NCI-H1105 treated with DMSO at 0.1 percent for 48 hours (cell line): ENCODE measurements at places on chromosomes 11 and 22.

- DNase-seq, result no peak
Measured at GRCh38 chr22:49845666-49846459, 7.8 kb upstream of the ZBED4 start.

GRCh38 chr11:64291752-64292459 is 804 bp downstream of the KCNK4 start:
- DNase-seq, result no peak

DNA sequence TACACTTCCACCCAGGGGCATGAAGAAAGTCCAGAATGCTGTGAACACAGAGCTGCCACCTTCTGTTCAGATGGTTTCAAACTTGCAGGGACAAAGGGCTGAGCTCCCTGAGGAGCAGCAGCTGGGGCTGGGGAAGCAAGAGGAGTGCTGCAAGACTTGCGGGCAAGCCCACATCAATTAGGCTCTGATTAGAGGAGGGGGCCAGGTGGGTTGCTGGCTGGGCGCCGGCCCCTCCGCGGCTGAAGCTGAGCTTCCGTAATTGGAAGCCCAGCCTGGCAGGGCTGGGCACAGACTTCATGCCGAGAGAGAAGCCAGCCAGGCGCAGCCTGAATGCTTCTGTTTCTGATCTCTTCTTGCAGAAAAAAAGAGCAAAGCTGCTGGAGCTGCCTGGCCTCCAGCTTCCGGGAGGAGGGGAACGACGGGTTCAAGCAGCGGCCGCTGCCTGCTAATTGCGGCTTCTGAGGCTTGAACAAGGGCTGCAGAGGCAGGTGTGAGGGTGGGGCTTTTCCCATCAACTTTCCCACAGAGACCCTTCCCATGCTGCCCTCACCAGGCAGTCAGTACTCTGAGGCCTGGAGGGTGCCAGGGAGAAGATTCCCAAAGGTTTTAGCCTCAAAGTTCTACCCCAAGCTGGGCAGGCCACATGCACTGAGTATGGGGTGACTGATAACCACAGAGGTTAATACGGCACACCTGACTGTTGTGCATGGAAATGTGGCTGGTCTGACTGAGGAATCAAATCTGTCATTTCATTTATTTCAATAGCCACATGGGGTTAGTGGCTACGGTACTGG is 91.1 kb upstream of the LMO1 start:
- DNase-seq, result peak; percentile 94

DNA sequence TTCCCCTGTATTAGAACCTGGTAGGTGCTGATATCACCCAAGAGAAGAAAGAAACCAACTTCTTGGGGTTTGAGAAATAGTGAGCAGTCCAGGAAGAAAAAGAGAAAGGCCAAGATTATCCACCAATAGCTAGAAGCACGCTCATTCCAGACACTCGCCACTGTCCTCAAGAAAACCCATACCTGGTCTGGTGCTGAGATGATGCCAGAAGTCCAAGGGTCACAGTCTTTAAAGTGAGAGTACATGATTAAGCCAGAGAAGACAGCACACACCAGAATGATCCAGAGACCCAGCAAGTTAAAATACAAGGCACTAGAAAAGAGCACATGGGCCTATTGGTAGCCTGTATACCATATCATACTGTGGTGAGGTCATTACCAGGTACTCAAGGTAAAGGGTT is 23.6 kb downstream of the SLC5A12 start:
- no peak for DNase-seq

- DNase-seq, result no peak
Measured at GRCh38 chr11:64572143-64572542, 18.9 kb upstream of the SLC22A12 start.

DNA sequence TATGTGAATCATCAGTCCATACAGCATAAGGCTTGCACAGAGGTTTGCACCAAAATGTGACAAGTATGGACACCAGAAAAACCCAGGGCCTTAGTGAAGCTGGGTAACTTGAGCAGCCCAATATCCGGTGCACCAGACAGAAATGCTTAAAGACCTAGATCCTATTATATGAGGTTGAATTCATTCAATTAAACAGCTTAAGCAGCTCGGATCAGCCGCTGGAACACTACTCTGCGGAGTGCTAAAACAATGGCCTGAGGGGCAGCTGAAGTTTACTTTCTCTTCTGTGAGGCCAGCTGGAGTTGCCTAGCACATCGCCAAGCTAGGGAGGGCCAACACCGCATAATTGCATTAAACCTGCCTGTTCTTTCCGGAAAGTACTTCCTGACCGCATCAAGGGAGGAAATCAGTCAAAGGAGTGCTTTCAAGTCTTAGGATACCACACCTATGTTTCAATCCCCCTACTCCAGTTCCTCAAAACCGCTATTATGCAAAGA is 17.0 kb upstream of the FAM181B start:
- no peak for DNase-seq

DNA sequence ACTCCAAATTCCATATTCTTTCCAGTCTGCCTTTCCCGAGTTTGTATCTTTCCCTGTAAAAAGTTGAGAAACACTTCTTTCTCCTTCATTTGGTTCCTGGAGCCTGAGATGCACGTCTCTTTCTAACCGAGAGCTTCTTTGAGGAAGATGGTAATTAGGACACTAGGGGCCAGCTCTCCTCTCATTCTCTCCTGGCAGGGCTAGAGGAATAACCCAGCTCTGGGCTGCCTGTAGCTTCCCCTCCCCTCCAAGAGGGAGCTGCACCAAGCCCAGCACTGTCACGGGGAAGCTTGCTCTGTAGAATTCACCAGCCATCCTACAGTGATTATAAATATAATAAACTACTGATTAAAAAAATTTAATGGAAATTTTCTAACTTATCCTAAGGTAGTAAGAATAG is 26.9 kb downstream of the UBASH3B start:
- DNase-seq, result no peak

DNA sequence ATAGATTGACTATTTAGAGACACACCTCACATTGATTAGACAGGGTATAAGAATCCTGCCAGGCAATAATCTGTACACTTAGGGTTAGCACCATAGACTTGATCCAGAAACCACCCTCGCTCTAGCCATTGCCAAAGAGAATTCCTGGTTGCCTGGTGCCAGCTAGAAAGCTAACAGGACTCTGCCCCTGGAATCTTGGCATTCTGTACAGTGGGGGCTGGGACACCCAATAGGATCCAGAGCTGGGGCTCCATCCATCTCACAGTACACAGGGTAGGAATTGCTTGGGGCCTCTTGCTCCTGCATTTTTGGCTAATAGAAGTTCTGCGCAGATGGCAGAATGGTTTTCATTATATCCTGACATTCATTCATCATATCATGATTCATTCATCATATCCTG is 3.0 kb upstream of the APLNR start:
- DNase-seq, result no peak

DNA sequence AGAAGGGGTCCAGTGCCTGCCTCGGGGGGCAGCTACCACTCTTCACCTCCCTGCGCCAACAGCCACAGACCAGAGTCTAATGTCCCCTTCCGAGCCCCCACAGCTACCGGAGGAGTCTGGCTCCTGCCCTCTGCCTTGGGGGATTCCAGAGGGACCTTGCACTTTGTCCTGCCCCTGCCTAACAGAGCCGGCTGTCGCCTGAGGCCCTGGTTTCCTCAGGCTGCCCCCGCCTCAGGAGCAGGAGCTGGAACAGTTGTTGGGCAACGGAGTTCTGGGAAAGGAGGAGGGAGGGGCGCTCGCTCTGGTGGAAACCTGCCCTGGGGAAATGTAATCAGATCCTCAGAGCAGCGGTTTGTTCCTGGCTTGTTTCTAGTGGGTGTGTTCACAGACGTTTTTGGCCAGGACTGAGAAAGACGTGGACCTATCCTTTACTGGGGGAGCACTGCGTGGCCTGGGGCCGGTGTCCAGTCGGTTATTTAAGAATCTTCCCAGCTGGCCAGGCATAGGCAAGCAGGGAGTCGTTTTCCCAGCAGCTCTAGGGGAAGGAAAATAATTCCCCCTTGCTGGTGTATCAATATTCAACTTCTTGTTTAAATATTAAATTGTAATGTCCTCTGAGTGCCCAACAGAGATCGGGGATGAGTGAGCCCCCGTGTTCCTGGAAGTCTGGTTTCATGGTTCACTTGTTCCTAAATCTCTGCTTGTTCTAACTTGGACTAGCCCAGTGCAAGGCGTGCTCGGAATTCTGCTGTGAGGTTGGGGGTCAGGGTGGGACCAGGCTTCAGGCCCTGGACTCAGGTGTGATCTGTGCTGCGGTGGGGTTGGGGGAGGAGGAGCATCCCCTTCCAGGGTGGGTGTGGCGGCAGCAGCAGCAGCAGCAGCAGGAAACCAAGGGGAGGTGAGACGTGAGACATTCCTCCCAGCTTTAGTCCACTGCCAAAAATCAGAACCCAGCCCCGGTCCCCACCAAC is 32.1 kb downstream of the A4GALT start:
- peak; percentile 19 for DNase-seq

DNA sequence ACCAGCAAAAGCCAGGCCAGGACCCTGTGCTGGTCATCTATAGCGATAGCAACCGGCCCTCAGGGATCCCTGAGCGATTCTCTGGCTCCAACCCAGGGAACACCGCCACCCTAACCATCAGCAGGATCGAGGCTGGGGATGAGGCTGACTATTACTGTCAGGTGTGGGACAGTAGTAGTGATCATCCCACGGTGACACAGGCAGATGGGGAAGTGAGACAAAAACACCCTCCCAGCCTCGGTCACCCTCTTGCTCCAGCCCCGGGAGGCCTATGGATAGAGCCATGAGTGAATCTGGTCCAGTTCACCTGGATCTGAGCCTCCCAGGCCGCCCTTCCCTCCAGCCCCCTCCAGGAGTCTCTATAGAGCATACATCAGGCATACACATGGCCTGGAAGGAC is 115.2 kb upstream of the IGLL5 start:
- no peak for DNase-seq

DNA sequence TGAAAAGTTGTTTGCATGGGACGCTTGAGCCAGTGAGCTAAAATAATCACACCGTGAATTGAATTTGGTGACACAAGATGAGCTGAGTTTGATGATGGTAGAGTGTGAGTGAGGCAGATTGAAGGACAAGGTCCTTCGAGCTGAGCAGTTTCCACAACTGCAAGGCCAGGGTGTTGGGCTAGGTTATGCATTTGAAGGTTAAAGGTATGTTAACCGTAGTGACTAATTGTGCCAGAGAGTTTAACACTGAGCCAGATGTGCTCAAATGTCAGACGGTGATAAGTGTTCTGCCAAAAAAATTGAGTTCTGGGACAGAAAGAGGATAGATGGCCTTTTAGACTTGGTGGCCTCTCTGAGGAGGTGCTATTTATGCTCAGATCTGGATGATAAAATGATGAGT is 89.5 kb downstream of the FAM83F start:
- DNase-seq, result no peak

DNA sequence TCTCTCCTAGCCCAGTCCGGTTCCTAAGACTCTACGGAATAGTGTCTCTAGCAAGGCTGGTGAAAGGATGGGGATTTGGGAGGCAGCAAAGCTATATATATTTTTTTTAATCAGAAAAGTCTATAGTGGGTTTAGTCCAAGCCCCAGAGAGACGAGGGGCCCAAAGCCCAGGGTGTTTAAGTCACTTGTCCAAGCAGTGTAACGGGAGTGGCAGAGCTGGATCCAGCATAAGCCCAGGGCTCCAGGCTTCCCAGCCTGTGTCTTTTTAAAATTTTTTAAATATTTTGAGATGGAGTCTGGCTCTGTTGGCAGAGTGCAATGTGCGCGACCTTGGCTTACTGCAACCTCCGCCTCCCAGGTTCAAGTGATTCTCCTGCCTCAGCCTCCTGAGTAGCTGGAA is 6.8 kb downstream of the GRIK4 start:
- no peak for DNase-seq

- no peak for DNase-seq
Measured at GRCh38 chr22:37410174-37411055, 16.9 kb downstream of the ELFN2 start.

DNA sequence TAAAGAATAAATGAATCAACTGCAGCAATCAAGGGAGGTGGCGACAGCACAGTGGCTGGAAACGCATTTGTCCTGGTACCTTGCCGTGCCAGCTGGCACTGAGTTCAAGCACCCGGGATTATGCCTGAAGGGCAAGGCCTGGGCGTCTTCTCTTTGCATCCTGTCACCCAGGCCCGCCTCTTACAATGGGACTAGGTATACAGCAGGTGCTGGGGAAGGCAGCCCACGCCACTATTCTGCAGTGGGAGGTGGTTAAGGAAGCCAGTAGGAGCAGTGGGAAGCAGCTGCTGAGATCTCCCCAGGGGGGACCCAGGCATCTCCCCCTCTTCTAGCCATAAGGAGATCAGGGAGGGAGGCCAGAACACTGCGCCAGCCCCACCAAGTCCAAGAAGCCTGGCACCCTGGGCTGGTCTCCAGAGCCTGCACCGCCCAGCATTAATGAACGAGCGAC is 15.3 kb upstream of the BAIAP2L2 start:
- DNase-seq, result no peak

GRCh38 chr11:112968941-112969713 is 7.9 kb downstream of the NCAM1 start:
- no peak for DNase-seq

GRCh38 chr22:20533095-20533878 is 25.9 kb downstream of the MED15 start:
- DNase-seq, result no peak

DNA sequence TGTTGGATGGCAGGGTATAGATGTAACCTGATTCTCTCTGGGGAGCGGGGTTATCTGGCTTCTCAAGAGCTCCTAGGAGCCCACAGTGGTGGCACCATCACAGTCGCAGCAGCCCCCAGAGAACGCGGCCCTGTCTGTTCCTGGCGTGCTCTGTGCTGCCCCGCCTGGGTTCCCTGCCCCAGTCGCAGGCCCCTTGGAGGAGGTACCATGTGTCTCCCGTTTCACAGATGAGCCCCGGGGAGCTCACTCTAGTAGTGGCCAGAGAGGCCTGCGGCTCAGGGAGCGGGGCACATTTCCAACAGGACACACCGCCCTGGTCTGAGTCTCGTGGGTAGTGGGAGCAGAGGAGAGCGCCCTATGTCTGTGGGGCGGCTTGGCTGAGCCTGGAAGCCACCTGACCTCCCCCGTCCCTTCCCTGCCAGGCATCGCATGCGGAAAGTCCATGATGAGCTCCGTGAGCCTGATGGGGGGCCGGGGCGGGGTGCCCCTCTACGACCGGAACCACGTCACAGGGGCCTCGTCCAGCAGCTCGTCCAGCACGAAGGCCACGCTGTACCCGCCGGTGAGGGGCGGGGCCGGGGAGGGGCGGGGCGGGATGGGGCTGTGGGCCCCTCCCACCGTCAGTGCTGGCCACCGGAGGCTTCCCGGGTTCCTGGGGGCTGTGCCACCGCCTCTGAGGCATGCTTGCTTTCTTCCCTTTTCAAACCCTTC is 21.0 kb upstream of the PPP6R3 start:
- no peak for DNase-seq

DNA sequence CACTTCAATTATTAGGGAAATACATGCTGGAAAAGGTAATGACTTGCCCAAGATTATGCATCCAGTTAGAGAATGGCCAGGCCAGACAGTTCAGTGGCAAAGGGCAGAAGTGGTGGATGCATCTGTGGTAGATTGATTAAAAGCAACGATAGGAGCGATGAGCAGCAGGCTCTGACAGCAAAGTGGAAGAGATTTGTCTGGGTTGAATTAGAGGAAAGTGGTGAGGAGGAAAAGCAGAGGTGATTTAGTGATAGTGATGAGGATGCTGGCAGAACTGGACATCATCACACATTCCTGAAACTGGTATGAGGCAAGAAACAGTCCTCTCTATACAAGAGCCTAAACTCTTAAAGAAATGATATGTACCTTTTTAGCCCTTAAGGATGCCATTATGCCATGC is 12.5 kb downstream of the HSD17B12 start:
- no peak for DNase-seq
